C1 segment of cervical spinal cord (tissue), 14 donors: ENCODE measurements at places on chromosomes 4 and X.

GRCh38 chr4:156255230-156256007 is 301.8 kb upstream of the CTSO start:
- DNase-seq = no peak

DNA sequence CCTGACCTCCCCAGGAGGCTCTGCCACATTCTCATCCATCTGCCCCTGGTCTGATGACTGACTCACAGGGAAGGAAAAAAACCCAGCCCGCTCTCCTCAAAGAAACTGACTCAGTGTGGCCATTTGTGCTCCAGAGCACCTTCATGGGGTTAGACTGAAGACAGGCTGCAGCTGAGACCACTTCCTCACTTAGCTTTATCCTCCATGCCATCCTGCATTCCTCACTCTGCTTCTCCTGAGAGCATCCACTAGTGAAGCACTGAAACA is 35.9 kb upstream of the HPSE start:
- DNase-seq = no peak

DNA sequence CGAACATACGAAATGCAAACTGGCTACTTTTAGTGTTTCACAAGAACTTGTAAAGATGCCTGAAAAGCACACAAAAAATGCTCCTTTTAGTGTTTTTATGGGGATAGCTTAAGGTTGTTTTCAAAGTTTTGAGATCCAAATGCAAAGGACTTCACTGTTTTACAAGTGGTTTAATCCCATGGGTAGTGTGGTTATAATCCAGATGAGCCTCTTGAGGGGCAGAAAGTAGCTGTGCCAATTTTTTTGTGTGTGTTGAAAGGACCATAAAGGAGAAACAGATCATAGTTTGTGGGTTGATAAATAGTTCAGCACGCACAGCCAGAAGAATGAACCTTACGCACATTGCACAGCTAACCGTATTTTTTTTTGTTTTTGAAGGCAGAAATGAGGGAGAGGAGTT is 126.9 kb upstream of the GIMD1 start:
- no peak for DNase-seq

DNA sequence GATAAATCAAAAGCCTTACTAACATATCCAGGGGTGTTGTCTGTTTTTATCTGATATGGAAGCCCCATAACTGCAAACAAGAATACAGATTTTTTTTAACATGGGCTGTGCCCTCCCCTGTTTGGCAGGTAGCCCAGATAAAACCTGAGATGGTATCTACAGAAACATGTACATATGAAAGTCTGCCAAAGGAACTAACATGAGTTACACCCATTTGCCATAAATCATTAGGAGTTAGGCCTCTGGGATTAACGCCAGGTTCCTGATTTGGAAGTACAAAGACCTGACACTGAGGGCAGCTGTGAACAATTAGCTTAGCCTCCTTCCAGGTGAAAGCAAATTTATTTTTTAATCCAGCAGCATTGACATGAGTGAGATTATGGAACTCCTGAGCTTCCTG is 264.3 kb downstream of the TECRL start:
- DNase-seq = no peak

DNA sequence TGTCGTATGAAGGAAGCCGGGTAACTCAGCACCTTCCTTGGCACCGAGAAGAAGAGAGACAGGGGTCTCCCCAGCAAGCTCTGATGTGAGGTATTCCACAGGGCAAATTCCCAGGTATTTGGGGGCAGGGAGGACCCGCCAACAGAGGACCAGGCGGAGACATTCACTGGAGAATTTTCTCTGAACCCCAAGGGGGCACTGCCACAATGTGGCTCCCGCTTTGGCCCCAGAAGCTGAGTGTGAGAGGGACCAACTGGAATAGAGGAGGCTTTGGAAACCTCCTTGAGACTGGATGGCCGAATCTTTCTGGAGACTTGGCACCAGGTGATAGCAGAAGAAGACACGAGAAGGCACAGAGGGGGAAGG is 735 bp upstream of the GABRE start:
- DNase-seq = no peak

DNA sequence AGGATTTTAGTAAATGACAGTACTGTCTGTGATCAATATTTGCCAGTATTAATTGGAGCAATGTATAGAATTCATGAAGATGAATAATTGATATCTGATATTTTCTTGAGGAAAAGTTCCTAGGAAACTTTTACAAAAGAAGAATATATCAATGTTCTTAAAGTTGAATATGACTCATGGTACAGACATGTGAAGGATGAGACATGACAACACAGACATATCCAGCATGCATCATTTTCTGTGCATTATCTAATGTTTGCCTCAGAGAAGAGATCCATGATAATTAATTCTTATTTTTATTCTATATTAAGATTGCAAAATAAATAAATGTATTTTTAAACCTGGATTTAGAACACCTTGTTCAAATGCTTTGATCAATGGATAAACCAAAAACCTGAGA is 452.9 kb upstream of the EPHA5 start:
- no peak for DNase-seq

DNA sequence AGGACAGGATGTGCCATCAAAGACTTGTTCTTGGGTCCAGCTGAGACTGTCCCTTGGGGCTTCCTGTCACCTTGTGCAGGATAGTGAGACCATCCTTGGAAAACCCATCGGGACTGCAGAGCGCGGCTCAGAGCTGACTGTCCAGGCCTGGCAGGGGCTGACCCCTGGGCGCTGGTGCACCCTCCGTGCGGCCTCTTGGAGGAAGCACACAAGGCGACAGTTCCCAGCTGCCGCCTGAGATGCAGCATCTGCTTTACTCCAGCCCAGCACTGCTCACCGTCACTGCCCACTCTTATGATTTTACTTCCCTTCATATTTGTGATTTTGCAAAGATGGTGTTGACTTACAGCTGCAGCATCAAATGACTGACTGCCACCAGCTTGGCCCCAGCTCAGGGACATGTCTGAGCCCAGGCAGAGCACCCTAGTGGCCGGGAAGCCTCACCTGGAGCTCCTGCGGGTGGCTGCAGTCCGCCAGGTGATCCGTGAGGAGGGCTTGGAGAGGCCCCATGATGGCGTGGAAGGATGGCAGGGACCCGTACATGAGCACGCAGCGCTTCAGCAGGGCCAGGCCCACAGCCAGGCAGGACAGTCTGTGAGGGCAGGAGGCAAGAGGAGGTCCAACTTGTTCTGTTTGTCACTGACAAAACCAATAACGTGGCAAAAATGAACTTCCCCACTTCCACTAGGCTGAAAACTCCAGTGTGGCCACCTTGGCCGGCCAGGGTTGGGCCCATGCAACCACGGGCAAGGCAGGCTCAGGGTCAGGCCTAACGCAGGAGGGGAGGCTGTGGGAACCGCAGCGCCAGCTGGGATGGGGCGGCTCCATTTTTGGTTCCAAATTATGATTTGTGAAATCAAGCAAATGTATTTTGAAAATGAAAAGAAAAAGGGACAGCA is 21.8 kb downstream of the NOP14 start:
- no peak for DNase-seq

DNA sequence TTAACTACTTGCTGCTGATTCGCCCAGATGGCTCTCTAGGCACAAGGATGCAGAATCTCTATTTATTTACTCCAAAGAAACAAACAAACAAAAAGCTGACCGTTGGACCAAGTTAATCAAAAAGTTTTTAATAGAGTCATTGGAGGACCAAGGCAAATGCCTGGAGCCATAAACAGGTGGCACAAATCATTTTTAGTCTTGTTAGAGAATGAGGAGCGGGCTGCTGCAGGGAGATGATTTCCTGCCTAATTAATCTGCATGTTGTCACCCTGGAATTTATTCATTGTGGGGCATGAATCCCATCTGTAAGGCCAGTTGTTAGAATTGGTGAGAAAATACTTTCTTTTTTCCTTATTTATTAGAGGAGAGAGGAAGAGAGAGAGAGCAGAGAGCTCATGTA is 147.4 kb upstream of the GATB start:
- DNase-seq = no peak

- no peak for DNase-seq
Measured at GRCh38 chrX:70039758-70040157, 10.0 kb downstream of the AWAT2 start.

DNA sequence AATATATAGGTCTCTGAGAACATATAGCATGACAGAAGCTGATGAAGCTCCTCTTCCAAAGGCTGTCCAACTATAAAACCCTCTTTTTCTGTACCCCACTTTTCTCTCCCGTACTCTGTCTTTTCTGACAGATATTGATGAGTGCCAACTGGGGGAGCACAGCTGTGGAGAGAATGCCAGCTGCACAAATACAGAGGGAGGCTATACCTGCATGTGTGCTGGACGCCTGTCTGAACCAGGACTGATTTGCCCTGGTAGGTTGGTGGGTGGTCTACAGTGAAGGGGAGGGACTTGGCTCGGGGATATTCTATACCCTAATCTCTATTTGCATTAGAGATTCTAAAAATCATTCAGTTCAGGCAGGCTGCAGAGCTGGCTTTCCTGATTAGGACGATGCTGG is 80.4 kb downstream of the EGF start:
- DNase-seq = no peak

- no peak for DNase-seq
Measured at GRCh38 chr4:184282895-184283654, 65.4 kb upstream of the ENPP6 start.

- DNase-seq = no peak
Measured at GRCh38 chrX:63656871-63657580, 128.0 kb downstream of the ARHGEF9 start.

DNA sequence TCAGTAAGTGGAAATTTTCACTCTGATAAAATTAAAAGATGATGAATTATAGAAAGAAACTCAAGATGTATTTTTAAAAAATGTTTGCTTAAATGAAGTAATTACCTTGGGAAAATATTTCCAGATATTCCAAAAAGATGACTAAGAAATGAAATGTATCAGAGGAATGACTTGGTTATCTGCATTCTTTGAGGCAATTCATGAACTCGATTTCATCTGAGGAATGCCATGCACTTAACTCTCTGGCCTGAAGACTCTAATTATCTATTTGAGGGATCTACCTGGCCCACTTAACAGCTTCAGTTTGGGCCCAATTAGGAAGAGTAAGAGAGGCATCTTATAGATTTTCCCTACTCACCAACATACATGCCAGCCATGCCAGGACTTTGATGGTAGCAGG is 182.3 kb downstream of the INPP4B start:
- no peak for DNase-seq

DNA sequence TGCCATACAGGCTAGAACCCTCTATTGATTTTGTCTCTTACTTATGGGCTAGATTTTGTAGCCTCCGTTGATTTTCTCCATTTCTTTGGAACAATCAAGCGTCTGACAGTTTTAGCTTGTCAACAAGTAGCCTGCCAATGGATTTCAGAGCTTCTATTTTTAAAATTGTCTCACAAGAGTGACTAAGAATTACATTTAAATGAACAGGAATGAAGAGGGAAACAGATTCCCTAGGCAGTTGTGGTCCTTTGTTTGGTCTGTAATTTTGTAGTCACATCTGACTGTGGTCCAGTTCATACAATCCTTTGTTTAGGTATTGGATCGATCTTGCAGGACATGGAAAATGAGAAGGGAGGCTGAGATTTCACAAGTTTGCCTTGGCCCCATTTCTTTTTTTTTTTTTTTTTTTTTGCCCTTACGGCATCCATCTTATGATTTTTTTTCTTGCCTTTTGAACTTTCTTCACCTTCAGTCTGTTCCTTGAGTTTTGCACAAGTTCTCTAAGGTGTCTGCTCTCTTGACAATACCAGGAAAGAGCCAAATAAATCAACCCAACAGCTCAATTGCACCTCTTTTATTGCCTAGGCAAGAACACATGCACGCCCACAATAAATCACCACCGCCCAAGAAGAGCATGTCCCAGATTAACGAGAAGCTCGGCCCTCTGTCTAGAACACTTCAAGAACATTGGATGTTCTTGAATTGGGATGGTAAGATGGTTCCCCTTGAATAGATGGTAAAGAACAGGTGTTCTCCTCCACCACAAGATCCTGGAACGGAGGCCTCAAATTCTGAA is 86.5 kb upstream of the EGFL6 start:
- no peak for DNase-seq

GRCh38 chrX:85569096-85569495 is 189.6 kb upstream of the POF1B start:
- no peak for DNase-seq

GRCh38 chrX:2538031-2538757 is 37.4 kb upstream of the DHRSX start:
- no peak for DNase-seq

GRCh38 chr4:170248029-170248428 is 158.3 kb upstream of the AADAT start:
- DNase-seq = no peak

DNA sequence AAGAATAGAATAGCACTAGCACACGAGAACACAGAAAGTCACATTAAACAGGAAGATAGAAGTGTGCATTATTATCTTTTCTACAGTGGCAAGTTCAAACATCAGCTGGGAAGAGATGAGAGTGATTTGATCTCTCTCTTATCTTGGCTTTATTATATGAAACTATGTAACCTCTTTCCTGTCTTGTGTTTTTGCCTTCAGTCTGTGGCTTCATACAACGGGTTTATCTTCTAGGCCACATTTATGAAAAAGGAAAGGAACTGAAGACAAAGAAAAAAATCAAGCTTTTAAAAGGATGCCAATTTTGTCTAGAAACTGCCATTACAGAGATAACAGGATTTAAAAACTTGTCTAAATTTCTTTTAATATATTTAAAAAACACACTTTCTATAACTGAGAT is 983.6 kb downstream of the RPA4 start:
- DNase-seq = no peak

GRCh38 chr4:70183168-70183939 is 12.2 kb upstream of the ODAM start:
- DNase-seq = no peak

GRCh38 chrX:11481035-11481434 is 184.7 kb downstream of the ARHGAP6 start:
- no peak for DNase-seq

DNA sequence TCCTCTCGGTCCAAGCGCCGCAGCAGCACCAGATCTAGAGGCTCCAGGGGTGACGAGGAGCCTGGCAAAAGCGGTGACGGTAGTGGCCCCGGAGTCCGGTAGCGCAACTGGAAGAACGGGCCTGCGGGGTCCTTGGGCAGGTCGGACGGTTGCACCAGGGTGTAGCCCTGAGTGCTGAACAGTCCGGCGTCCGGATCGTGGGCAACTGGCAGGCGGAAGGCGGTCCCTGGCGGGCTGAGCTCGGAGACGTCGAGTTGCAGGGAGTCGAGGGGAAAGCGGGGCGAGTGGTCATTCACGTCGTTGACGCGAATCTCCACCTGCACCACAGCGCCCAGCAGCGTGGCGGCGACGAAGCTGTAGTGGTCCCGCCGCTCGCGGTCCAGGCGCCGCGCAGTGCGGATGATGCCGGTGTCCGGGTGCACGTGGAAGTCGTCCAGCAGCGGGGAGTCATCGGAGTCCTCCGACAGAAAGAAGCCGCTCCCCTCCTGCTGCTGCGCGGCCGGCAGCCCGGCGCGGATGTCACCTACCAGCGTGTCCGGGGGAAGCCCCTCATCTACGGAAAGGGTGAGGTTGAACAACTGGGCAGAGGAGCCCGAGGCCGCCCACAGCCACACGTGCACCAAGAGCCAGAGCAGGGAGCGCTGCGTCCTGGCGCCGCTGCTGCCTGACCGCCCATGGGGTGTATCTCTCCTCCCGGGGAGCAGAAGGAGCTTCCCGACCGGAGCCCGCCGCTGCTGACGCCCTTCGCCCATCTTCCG is 837 bp downstream of the DCHS2 start:
- no peak for DNase-seq
